Thoracic aorta (tissue), 2 donors: ENCODE measurements at places on chromosomes 1 and 21. TPM values are rescaled to one million over a fixed set of nuclear protein-coding genes. Genes with fewer than 3 reads are reported as not detected.

The PLXNA2 gene
- 30.2 TPM for total RNA-seq

The FAAH gene
- 21.9 TPM for total RNA-seq

DNA sequence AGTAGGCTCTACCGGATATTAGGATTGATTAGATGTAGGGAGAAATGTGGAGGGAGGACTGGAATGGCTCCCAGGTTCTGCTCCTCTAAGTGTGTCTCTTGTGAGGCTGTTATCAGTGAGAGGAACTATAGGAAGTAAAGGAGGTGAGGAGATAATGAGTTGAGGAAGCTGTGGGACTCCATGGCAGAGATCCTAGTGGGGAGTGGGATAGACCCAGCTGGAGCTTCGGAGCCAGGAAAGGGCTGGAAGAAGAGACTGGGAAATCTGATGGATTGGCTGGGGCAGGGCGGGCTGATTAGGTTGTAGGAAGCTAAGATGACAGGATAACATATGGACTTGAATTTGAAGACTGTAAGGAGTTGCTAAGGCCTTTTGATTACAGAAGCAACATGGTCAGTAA is 14.8 kb upstream of the BCL9 start:
- DNase-seq, result no peak

DNA sequence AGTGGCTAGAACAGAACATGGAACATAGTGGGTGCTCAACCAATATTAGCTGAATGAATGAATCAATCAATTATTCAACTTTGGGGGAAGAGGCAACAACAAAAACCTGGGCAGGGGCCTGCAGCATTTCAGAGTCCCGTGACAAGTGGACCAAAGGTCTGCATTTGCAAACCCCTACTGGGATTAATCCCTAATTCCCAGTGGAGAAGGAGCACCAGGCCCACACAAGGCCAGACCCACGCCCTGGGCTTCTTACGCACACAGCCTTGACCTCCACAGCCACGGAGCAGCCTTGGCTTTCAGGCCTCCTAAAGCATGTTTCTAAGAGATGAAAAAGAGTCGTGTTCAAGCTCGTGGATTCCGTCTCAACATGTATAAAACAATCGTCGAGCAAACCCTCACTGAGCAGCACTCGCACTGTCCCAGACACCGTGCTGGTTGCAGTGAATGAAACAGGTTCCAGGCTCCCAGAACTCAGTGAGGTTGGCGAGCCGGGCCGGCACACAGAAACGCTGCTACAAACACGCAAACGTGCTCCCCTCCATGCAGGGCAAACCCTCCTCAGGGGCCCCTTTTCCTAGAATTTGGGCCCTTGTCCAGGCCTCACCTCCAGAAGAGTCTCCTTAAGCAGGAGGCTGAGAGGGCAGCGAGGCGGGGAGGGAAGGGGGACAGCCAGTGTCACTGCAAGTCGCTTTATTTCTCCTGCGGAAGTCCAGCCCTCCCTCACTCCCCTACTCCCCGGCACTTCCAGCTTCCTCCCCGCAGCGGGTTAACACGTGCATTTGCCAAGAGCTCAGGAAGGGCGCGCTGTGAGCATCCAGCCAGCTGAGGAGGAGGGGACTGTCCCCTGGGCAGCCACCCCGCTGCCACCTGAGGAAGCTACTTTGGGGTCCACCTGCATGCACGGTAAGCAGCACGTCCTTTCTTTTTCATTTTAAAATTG is 556.4 kb downstream of the KIF26B start:
- no peak for DNase-seq

GRCh38 chr1:204206121-204206520 is 7.7 kb downstream of the GOLT1A start:
- DNase-seq, result no peak

DNA sequence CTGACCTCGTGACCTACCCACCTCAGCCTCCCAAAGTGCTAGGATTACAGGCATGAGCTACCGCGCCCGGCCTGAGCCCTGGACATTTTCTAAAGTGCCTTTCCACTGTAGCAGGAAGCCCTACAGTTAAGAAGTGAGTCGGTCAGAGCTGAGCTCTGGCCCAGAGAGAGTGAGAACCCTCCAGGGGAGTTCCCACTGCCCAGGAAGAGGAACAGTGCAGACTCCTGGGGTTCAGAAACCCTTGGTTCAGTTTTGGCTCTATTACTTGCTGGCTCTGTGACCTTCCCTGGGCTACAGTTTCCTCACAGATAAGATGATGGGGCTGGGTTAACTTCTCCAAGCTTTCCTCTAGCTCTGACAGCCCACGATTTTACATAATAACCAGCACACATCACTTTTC is 20.9 kb downstream of the SLC9A1 start:
- no peak for DNase-seq

DNA sequence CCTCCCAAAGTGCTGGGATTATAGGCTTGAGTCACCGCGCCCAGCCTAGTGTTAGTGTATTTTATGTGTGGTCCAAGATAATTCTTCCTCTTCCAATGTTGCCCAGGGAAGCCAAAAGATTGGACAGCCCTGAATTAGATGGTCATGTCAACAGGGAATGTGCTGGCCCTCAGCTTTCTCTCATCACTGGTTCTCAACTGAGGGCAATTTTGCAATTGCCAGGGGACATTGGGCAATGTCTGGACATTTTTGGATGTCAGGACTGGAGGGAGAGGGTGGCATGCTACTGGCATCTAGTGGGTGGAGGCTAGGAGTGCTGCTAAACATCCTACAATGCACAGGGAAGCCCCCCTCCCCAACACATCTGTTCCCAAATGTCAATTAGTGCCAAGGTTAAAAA is 95.0 kb downstream of the LAMC2 start:
- DNase-seq, result peak; percentile 27
